ENCODE measurements at places on chromosomes 7 and 10. TPM values are rescaled to one million over a fixed set of nuclear protein-coding genes. Genes with fewer than 3 reads are reported as not detected.

The KIAA1549 gene
- 1.8 TPM for total RNA-seq

The SPDYE18 gene
- total RNA-seq: 0.24 TPM

The STOX1 gene
- 0.24 TPM for total RNA-seq

The PCDH15 gene
- 0.33 TPM for total RNA-seq

The MYL10 gene
- not detected for total RNA-seq

The GAD2 gene
- not detected for total RNA-seq

The UCMA gene
- total RNA-seq: not detected

The SCART1 gene
- total RNA-seq: 2.9 TPM

The SEMA3C gene
- total RNA-seq: 89.3 TPM
